ENCODE measurements at places on chromosomes 5 and 9. TPM values are rescaled to one million over a fixed set of nuclear protein-coding genes. Genes with fewer than 3 reads are reported as not detected.

DNA sequence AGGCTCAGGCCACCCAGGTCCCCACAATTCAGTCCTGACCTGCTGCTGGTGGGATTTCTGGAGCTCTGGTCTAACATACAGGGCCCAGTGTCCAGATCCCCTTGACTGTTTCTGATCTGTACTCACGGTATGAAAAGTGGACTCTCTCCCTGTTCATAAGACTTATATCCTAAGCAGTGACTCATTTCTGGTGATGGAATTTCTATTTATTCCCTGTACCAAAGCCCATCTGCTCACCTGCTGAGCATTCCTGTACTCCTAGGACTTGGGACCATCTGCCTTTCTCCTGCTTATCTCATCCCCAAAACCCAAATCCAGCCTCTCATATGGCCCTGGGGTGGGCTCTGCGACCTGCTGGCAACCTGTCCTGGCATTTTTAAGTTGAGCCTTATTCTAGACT, 86.6 kb downstream of the APBA1 start:
- DNase-seq = peak; percentile 46

The KIF20A gene
- total RNA-seq = 2.8 TPM

GRCh38 chr9:128912270-128912853, 8.4 kb upstream of the PHYHD1 start:
- peak; percentile 67 for DNase-seq

DNA sequence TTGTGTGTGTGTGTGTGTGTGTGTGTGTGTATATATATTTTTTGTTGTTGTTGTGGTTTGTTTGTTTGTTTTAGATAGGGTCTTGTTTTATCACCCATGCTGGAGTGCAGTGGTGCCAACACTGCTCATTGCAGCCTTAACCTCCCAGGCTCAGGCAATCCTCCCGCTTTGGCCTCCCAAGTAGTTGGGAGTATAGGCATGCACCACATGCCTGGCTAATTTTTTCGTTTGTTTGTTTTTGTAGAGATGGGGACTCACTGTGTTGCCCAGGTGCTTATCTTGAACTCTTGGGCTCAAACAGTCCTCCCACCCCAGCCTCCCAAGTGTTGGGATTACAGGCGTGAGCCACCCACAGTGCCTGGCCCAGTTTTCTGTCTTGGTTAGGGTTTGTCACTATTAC, 77.3 kb downstream of the GAPVD1 start:
- DNase-seq = no peak

All from myocyte (in vitro differentiated cells).